T-helper 1 cell (primary cell): ENCODE measurements at places on chromosomes 4 and X.

- DNase-seq = no peak
Measured at GRCh38 chr4:76301068-76301774, 5.3 kb upstream of the STBD1 start.

DNA sequence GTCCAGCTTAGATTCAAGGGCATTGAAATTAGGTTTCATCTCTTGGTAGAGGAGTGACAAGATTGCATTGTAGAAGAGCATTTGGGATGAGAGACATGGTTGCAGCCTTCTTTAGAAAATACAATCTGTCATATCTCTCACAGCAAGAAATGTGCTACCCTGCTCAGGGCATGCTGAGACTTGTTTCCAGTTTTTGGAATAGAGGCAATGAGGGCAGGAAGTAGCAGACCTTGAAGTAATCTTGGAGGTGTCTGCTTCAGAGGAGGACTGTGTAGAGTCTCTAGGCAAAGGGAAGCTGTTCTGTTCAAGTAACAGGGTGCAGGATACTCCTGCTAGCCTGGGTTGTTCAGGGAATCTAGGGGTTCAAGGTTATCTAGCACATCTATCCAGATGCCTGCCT lies 116.1 kb upstream of the ZNF827 start:
- DNase-seq = no peak

GRCh38 chr4:140070973-140071372 lies 83.0 kb downstream of the MAML3 start:
- no peak for DNase-seq

- no peak for DNase-seq
Measured at GRCh38 chr4:118941149-118941548, 52.5 kb downstream of the SYNPO2 start.

DNA sequence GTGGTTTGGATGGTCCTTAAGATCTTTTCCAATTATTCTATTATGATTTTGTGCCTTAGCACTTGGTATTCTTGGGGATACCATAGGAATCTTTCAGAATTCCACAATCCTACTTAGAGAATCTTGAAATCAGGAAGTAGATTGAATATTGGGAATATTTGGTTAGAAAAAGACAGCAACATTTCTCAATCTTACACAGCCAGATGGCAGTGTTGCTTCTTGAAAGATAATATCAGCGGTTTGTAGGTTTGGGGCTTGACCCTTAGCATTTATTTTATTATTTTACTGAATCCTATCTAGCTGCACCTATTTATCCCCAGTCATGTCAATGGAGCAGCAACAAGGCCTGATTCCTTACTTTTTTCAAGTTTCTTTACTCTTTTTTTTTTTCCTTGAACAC lies 28.6 kb downstream of the MAGEB1 start:
- DNase-seq = no peak

DNA sequence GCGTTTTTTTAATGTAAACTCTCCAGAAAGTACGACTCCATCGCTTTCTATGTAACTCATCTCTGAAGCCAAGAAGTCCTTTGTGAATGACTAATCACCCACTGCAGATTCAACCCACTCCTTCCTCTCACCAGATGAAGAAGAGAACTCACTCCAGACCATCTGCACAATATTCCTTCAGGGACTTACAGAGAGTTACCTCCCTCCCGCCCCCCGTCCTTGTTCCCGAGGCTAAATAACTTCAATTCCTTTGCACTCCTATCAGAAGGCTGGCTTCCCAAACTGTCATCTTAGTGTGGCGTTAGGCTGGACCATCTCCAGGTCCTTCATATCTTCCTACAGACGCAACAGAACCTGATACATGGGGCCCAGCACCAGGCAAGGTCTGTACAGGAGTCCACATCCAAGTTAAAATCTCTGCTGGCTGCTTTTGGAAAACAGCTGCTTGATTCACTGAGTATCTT lies 82.4 kb downstream of the AFAP1 start:
- no peak for DNase-seq

DNA sequence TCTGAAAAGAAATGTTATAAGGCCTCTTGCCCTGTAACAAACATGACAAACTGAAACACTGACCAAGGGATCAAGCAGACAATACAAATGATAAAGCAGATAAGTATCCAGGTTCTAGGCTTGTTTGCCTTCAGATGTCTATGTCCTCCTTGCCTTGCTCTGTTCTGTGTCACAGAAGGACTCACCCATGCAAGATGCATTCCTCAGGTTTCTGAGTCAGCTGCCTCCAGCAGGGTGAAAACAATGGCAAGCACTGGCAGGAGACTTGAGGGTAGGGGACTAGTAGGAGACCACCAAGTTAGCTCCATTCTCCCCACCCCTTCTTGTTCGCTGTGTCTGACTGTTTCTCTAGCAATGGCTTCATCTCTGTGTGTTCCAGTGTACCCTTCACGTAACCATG lies 76.6 kb upstream of the CXXC4 start:
- no peak for DNase-seq

GRCh38 chrX:10017872-10018271 lies 50.7 kb downstream of the CLDN34 start:
- no peak for DNase-seq

- DNase-seq = no peak
Measured at GRCh38 chr4:138003248-138003647, 238.9 kb downstream of the SLC7A11 start.

DNA sequence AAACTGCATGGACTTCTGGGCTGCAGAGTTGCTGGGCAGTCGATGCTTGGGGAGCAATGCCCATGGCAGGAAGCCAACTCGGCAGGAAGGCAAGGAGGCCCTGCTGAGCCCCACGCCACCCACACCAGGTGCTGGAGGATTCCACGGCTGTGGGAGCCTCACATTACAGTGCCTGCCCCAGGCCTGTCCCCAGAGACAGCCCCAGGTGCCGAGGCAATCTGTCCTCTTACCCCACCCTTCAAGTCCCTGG lies 53.9 kb downstream of the HMX1 start:
- no peak for DNase-seq

DNA sequence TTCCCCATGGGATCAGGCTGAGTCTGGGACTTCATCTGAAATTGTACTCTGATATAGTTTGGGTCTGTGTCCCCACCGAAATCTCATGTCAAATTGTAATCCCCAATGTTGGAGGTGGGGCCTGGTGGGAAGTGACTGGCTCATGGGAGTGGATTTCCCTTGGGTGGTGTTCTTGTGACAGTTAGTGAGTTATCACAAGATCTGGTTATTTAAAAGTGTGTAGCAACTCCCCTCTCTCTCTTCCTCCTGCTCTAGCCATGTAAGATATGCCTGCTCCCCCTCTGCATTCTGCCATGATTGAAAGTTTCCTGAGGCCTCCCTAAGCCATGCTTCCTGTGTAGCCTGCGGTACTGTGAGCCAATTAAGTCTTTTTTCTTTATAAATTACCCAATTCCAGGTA lies 61.0 kb downstream of the RASGEF1B start:
- no peak for DNase-seq

DNA sequence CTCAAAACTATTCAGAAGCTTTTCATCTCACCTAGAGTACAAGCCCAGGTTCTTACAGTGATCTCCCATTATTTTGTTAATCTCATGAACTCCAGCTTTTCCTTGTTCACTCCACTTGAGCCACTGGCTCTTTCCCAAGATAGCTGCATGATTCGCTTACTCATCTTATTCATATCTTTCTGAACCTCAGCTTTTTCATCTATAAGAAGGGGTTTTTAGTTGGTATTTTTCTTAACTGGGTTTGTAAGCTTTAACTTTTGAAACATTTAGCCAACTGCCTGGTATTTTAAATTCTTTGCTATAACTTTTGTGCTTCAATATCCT lies 24.0 kb downstream of the GIMD1 start:
- no peak for DNase-seq

- no peak for DNase-seq
Measured at GRCh38 chrX:47643926-47644325, 6.4 kb downstream of the ELK1 start.

GRCh38 chr4:77036206-77036605 lies 39.6 kb downstream of the CCNI start:
- DNase-seq = no peak

DNA sequence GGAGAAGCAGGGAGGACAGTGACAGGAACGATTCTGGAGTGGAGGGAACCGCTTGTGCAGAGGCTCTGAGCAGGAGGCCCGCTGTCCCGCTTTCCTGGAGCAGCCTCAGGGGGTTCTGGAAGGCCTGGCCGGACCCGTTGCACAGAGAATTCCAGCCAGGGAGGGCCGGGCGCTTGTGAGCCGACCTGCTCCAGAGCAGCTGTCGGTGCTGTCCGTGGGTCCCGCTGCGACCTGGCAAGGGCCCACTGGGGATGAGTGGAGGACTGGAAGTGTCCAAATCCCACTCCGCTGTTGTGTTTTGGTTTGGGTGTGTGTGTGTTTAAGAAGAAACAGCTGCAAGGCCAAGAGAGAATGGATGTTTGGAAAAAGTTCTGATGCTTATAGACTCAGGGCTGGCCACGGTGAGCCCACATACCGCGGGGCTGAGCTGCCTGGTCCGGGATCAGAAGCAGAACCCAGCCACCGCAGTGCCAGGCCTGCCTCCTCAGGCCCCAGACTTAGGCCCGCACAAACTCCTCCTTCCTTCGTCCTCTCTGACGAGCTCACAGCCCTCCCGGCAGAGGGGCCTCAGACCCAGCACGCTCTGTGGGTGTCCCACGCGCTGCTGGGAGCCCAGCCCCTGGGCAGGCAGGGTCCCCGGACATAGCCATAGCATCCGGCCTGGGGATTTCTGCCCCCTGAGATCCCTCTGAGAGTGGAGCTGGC lies 73.9 kb downstream of the HTRA3 start:
- no peak for DNase-seq

GRCh38 chr4:82268050-82268825 lies 105.6 kb downstream of the HNRNPD start:
- DNase-seq = peak; percentile 33

DNA sequence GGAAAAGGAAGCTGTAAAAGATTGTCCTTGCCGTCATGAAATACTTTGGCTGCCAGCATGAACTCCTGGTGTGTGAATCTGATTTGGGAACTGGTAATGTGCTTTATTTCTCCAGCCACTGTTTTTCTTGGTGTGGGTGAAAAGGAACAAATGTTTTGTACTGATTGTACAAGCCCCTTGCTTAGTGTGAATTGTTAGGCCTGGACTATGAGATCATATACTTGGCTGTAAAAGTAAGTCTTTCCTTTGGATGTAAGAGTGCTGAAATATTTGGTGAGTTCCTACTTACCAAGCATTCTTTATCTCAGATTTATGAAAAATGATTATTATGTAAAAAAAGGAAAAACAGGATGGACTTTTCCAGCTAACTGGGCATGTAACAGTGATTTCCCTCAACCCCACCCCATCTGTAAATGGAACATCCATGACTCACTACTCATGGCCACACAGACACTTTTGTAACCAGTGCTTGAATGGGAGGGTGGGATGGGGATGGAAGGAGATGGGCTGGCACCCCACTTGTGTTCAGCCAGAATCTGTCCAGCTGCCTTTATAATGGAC lies 6.3 kb downstream of the FNIP2 start:
- DNase-seq = no peak

- DNase-seq = no peak
Measured at GRCh38 chr4:6551660-6552059, 23.3 kb upstream of the MAN2B2 start.

DNA sequence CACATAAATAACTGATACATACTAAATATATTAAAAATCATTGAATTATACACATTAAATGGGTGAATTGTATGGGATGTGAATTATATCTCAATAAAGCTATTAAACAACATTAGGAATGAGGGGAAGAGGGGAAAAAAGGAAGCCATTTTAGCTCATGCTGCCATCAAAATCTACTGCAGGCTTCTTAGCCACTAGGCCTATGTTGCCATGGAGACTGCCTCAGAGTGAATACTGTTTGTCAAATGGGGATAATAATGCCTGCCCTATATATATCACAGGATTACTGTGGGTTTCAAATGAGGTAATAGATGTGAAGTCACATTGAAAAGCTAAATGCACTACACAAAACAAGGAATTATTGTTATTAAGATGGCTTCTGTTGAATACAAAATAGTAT lies 21.2 kb downstream of the TMEM255A start:
- DNase-seq = no peak

GRCh38 chr4:9893329-9894108 lies 112.1 kb downstream of the DRD5 start:
- DNase-seq = no peak
